ENCODE measurements at places on chromosomes 6 and 20. TPM values are rescaled to one million over a fixed set of nuclear protein-coding genes. Genes with fewer than 3 reads are reported as not detected.

The EYA4 gene
- total RNA-seq = 6.2 TPM

GRCh38 chr20:1392443-1392692, 486 bp downstream of the FKBP1A start:
- peaks cover 50% of the 10 kb centered on the region for H3K4me1 ChIP-seq
- no peak for DNase-seq
- peak overlapping the region; percentile 84 for H3K27ac ChIP-seq

- no peak for DNase-seq
- H3K4me3 ChIP-seq = no peak overlapping the region
- peaks cover 3% of the 10 kb centered on the region for H3K27me3 ChIP-seq
- H3K4me1 ChIP-seq = no peaks in the 10 kb centered on the region
- no peak overlapping the region for H3K27ac ChIP-seq
Measured at GRCh38 chr20:46122071-46122470, 4.0 kb downstream of the CD40 start.

GRCh38 chr6:8993111-8993510, 557.8 kb upstream of the SLC35B3 start:
- no peak overlapping the region for H3K4me3 ChIP-seq
- no peak for DNase-seq
- no peaks in the 10 kb centered on the region for H3K4me1 ChIP-seq
- no peaks in the 10 kb centered on the region for H3K27me3 ChIP-seq

The SPATA25 gene
- 3.1 TPM for total RNA-seq

Data from thymus (tissue), 14 donors.